ENCODE measurements at places on chromosomes 1 and 21. TPM values are rescaled to one million over a fixed set of nuclear protein-coding genes. Genes with fewer than 3 reads are reported as not detected.

The MTARC1 gene
- not detected for total RNA-seq

The KRTAP19-5 gene
- not detected for total RNA-seq

The WNT3A gene
- not detected for total RNA-seq

- H3K27ac ChIP-seq: no peak overlapping the region
Measured at GRCh38 chr1:206809504-206810084, 37.3 kb upstream of the IL10 start.
